ENCODE measurements at places on chromosomes 3 and 15. TPM values are rescaled to one million over a fixed set of nuclear protein-coding genes. Genes with fewer than 3 reads are reported as not detected.
A peak's percentile ranks its signal among the peaks of the same experiment; 100 is the strongest.

DNA sequence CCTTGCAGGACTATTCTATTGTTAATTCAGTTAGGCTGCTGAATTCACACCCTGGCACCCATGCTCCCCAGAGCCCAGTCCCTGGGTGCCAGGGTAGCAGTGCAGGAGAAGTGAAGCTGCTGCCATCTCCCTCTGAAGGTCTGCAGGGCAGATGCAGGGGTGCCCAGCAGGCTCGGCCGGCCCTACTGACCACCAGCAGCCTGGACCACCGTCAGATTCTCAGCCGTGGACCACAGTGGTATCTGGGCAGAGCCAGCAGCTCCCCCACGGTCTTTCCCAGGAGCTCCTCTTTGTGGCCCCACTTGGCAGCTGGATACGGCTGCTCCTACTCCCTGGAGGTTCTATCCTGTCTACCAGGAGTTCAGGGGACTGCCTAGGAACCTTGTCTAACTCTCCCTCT lies 46.8 kb downstream of the ALDH1L1 start:
- no peak for DNase-seq

DNA sequence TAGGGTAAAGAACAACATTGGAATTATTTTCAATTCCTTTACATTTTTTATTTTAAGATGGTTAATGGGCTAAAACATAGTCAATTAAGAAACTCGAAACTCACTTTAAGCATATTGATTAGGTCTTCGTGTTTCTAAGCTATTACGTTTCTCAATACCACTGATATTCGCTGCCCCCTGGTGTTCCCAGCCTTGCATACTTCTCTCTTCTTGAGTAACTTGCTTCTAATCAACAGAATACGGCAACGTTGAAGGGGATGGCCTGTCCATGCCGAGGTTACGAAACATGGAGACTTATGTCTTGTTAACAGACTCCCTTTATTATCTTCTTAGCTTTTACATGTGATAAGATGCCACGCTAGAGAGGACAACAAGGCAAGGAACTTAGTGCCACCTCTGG lies 43.6 kb downstream of the ROBO1 start:
- DNase-seq: no peak

DNA sequence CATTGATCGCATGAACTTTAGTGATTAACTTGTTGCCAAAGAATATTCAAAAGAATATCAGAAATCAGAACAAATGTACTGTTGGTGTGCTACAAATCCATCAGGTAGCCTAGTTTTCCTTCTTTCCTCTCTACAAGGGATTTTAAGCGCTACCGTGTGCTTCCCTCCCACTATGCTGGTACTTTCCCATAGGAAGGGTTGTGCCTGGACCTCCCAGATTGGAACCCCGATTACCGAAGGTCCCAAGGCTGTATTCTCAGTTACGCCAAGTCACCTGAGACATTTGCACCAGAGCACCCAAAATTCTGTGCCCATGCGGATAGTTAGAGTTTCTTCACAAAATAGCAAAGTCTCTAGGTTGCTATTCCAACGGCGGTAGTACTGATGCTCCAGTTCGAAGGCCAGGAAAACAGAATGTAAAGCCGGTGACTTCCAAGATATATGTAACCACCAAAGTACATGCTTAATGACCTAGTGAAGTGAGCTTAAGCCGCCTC lies 23.4 kb upstream of the GATM start:
- no peak for DNase-seq

- no peak for DNase-seq
Measured at GRCh38 chr3:128987302-128988100, 6.4 kb downstream of the CFAP92 start.

DNA sequence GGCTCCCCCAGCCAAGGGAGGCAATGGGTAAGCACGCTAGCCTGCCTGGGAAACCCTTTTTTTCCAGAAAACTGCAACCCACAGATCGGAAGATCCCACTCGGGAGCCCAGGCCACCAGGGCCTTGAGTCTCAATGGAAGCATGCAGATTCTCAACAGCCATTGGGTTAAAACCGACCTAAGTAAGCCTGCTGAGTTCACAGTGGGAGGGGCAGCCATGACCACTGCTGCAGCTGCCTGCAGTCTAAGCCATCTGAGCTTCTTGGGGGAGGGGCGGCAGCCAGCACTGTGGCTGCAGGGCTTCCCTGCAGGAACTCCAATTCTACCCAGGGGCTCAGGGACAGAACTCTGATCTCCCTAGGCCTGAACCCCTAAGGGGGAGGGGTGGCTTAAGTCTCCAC lies 82.0 kb downstream of the DPPA2 start:
- DNase-seq: no peak

DNA sequence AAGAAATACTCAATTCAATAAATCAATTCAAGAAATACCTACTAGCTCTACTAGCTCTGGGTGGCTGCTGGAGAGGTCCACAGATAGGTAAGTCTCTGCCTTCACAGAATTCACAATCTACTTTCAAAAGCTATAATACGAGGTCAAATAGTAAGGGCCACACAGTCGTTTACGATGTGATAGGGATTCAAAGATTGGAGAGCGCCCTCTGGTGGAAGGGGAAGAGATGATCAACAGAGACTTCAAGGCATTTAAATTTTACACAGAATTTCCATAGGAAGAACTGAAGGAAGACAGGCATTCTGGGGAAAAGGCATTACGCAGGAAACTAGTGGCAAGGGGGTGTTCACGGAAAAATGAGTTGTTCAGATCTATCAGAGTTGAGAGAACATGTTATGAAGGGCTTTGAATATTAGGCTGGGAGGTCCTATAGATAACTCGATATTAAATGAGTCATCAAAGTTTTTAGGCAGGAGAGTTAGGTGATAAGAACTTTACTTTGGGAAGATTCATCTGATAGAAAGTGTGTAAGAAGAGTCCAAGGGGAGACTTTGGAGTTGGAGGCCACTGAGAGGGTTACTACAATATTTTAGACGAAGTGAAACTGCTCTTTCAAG lies 128.8 kb downstream of the FRMD5 start:
- peak; percentile 39 for DNase-seq

GRCh38 chr3:96449803-96450202 lies 364.6 kb upstream of the EPHA6 start:
- no peak for DNase-seq

- peak; percentile 42 for DNase-seq
Measured at GRCh38 chr15:74995779-74996765, 709 bp downstream of the SCAMP5 start.

GRCh38 chr3:129276385-129276784 lies 2.3 kb upstream of the HMCES start:
- no peak for DNase-seq

GRCh38 chr3:51945926-51946705 lies 4.0 kb downstream of the PARP3 start:
- no peak for DNase-seq

DNA sequence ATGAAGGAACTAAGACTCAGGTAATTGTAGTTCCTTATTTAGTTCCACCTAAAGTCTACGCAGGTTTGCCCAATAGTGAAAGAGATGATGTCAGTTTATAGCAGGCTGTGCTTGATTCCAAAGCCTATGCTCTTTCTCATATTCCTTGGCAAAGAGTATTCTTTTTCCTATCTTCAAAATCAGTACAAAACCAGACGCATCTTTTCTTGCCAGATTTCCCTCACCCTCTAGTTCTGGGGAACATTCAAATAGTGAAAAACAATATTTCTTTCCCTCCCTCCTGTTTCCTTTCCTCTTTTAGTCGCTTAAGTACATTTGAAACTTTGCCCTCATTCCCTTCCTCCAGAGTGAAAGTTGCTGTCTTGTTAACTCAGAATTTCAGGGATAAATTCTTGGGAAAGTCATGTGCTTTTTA lies 134.6 kb upstream of the PDZRN3 start:
- DNase-seq: no peak

GRCh38 chr3:188489639-188490405 lies 335.9 kb downstream of the LPP start:
- DNase-seq: no peak

GRCh38 chr15:50764461-50765194 lies 878 bp downstream of the SPPL2A start:
- DNase-seq: peak; percentile 55

- no peak for DNase-seq
Measured at GRCh38 chr15:35290301-35290721, 205.2 kb upstream of the NANOGP8 start.

GRCh38 chr3:59641169-59641899 lies 591.5 kb upstream of the CFAP20DC start:
- no peak for DNase-seq

- no peak for DNase-seq
Measured at GRCh38 chr3:78344918-78345317, 1305.0 kb downstream of the ROBO2 start.

- DNase-seq: no peak
Measured at GRCh38 chr3:171813278-171813896, 3.1 kb upstream of the PLD1 start.

DNA sequence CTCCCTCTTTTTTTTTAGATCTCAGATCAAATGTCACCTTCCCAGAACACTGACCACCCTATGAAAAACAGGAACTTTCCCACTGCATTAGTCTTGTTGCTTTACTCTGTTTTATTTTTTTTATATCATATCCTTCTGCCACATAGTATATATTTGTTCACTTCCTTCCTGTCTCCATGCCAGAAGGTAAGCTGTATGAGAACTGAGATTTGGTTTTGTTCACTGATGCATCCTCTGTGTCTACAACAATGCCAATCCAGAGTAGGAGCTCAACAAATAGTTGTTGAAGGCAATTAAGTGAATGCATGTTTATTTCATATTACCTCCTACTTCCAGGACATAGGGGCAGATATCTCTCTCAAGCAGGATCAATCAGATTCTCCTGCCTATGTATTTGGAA lies 114.4 kb downstream of the TPRG1 start:
- DNase-seq: no peak

- no peak for DNase-seq
Measured at GRCh38 chr3:40086890-40087883, 222.3 kb upstream of the EIF1B start.

DNA sequence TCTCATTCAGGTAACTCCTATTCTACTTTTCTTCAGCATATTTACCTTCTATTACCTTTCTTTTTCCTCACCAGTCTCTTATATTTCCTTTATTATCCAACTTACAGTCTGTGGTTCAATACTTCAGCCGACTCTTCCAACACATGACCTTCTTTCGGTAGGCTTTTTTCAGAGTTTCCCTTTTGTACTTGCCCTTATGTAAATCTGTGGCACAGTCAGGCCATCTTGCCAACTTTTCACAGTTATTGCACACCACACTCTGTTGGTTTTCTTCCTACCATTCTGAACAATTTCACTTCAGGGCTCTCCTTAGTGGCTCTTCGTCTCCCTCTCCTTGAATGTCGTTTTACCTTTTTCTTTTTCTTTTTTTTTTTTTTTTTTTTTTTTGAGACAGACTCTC lies 427.8 kb downstream of the LPP start:
- DNase-seq: no peak

Gene CFAP161
- 0.43 TPM for polyA plus RNA-seq

Gene NGRN
- 113 TPM for polyA plus RNA-seq

Gene ZMAT3
- polyA plus RNA-seq: 11.3 TPM

Gene HDC
- 0.96 TPM for polyA plus RNA-seq

Gene MEGF11
- polyA plus RNA-seq: 3.9 TPM

Gene GPR171
- not detected for polyA plus RNA-seq

Gene HDDC3
- 12.1 TPM for polyA plus RNA-seq

Gene IFT122
- polyA plus RNA-seq: 79.0 TPM

Gene PPM1L
- polyA plus RNA-seq: 10.4 TPM

Gene CNTN3
- polyA plus RNA-seq: 5.1 TPM

Gene RLBP1
- not detected for polyA plus RNA-seq

Gene GRIP2
- 1.7 TPM for polyA plus RNA-seq

Gene TOPBP1
- polyA plus RNA-seq: 55.2 TPM

Gene MAP1A
- 9.3 TPM for polyA plus RNA-seq

Gene MLF1
- 62.9 TPM for polyA plus RNA-seq

Gene TBCCD1
- 25.9 TPM for polyA plus RNA-seq

Gene IMPG2
- 0.76 TPM for polyA plus RNA-seq

Gene STIMATE
- 17.6 TPM for polyA plus RNA-seq
